ENCODE measurements at places on chromosomes 7 and 10. TPM values are rescaled to one million over a fixed set of nuclear protein-coding genes. Genes with fewer than 3 reads are reported as not detected.

The HHEX gene
- total RNA-seq, result 4.4 TPM

The WBP1L gene
- 31.0 TPM for total RNA-seq

The GNG11 gene
- 6.1 TPM for total RNA-seq

The GALNT11 gene
- 24.4 TPM for total RNA-seq

The GPC2 gene
- total RNA-seq, result 1.4 TPM

DNA sequence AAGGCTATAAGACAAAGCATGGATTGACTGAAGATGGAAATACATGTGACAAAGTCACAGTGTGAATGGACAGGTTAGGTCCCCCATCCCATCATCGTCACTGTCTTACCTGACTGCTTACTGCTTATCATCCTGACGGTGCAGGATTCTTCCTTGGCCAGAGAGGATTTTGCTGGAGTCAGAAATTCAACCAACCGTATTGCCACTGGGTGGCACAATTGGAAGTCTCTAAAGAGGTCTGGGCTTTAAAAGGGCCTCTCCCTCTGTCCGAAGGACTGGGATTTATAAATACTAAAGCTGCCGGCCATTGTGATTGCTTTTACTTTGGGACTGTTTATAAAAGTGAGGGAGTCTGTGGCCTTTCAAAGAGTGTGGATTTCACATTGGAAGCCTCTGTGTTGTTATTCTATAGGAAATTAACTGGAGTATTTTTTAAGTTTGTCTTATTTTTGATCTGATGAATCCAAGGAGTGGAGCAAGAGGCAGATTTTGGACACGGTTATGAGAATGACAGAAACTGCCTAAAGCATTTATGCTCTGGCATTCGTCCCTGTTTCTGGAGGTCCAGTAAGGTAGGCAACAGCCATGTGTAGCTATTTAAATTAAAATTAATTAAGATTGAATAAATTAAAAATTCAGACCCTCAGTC is 113.3 kb upstream of the CREB5 start:
- H3K36me3 ChIP-seq, result no peaks in the 10 kb centered on the region
- no peak overlapping the region for H3K4me3 ChIP-seq
- DNase-seq, result peak; percentile 78
- no peak overlapping the region for H3K27ac ChIP-seq

DNA sequence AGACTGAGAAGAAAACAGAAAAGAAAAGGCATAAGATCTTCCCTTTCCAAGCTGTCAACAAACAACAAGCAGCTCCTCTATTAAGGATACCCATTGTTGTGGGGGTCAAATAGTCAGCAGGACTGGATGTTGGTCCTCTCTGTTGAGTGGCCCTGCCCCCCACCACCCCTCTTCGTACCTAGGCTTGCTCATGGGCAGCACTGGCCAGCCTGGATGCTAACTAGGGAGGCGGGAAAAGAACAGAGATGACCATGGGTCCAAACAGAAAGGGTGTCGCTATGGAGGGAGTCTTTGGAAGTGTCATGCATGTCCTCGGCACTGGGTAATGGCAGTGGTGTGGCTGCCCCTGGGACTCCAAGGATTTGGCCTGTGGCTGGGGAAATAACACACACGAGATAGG is 45.6 kb downstream of the SPDYE5 start:
- DNase-seq, result no peak
- H3K4me3 ChIP-seq, result no peak overlapping the region
- H3K27me3 ChIP-seq, result peaks cover 6% of the 10 kb centered on the region
- H3K27ac ChIP-seq, result no peak overlapping the region

- H3K36me3 ChIP-seq, result no peaks in the 10 kb centered on the region
- DNase-seq, result no peak
- H3K4me3 ChIP-seq, result no peak overlapping the region
- H3K27ac ChIP-seq, result no peak overlapping the region
- H3K27me3 ChIP-seq, result no peaks in the 10 kb centered on the region
- no peaks in the 10 kb centered on the region for H3K4me1 ChIP-seq
Observed at GRCh38 chr10:85643845-85644525, 722.6 kb downstream of the GRID1 start.

DNA sequence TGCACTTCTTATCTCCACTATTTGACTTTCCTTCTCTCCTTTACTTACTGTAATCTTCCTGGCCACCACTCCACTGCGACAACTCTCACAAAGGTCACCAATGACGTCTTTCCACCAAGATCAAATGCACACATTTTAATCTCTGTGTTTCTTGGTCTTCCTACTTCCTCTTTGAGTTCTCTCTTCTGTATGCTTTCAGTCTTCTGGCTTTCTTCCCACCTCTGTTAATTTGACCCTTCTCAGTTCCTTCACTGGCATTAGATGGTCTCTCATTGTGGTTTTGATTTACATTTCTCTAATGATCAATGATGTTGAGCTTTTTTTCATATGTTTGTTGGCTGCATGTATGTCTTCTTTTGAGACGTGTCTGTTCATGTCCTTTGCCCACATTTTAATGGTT is 31.9 kb downstream of the FAM107B start:
- H3K27ac ChIP-seq, result no peak overlapping the region
- no peak for DNase-seq
- H3K4me3 ChIP-seq, result no peak overlapping the region
- peaks cover 5% of the 10 kb centered on the region for H3K4me1 ChIP-seq
- H3K27me3 ChIP-seq, result no peaks in the 10 kb centered on the region
- H3K36me3 ChIP-seq, result no peaks in the 10 kb centered on the region

- no peak for DNase-seq
- no peaks in the 10 kb centered on the region for H3K36me3 ChIP-seq
- no peaks in the 10 kb centered on the region for H3K4me1 ChIP-seq
- H3K27me3 ChIP-seq, result no peaks in the 10 kb centered on the region
Observed at GRCh38 chr10:121326905-121327304, 271.3 kb downstream of the FGFR2 start.

DNA sequence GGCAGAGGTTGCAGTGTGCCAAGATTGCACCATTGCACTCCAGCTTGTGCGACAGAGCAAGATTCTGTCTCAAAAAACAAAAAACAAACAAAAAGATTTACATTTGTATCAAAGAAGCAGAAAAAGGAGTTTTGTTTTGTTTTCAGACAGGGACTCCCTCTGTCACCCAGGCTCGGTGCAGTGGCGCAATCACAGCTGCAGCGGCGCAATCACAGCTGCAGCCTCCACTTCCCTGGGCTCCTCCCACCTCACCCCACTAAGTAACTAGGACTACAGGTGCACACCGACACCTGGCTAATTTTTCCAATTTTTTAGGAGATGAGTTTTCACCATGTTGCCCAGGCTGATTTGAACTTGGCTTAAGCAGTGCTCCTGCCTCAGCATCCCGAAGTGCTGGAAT is 1.8 kb downstream of the ARMC10 start:
- no peak for DNase-seq
- H3K4me3 ChIP-seq, result no peak overlapping the region
- no peaks in the 10 kb centered on the region for H3K27me3 ChIP-seq
- H3K36me3 ChIP-seq, result no peaks in the 10 kb centered on the region
- H3K27ac ChIP-seq, result no peak overlapping the region

DNA sequence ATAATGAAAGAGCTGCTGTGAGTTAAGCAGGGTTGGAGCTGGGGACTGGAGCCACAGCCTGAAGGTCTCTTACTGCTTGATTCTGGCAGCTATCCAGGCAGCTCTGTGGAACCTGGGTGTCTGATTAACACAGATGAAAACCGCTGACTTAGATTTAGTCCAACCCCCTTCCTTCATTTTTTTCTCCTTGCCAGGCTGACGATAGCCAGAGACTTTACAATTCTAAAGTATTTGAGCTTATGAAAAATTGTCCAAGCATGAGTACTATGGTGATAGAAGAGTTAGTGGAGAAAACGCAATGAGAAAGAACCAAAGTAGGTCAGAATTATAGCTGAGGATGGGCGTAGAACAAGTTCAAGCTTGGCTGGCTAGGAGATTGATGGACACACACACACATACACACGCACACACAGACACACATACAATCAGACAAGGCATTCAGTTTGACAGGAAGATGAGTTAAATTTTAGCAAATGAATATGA is 13.5 kb upstream of the GPR85 start:
- H3K27me3 ChIP-seq, result no peaks in the 10 kb centered on the region
- peaks cover 2% of the 10 kb centered on the region for H3K4me1 ChIP-seq
- H3K4me3 ChIP-seq, result no peak overlapping the region
- peak; percentile 44 for DNase-seq
- no peak overlapping the region for H3K27ac ChIP-seq
- H3K36me3 ChIP-seq, result no peaks in the 10 kb centered on the region

DNA sequence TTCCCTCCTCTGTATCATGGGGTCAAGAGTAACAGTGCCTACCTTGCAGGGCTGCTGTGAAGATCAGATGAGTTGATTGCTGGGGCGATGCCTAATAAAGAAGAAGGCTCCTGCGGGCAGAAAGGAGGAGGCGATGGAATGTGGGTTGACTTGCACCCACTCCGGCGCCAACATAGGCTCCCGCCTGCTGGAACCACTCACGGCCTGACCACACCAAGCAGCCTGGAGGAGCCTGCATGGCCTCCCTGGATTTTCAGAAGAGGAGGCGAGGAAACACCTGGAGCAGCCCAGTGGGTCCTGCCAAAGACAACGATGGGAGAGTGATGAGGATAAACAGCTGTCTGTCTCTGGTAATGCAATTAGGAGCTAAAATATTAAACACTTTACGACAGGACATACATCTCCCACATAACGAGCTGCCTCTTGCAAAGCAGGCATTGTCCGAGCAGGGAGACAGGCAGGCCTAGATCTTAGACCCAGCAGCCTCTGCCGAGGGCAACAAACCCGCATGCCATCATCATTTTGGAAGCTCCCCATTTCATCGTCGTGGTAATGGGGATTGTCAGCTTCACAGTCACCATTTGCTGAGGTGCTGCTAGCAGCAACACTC is 302.9 kb upstream of the ZMIZ1 start:
- peaks cover 8% of the 10 kb centered on the region for H3K27me3 ChIP-seq
- no peak overlapping the region for H3K27ac ChIP-seq
- DNase-seq, result no peak
- H3K36me3 ChIP-seq, result no peaks in the 10 kb centered on the region

- peaks cover 16% of the 10 kb centered on the region for H3K36me3 ChIP-seq
- peaks cover 40% of the 10 kb centered on the region for H3K27me3 ChIP-seq
- H3K4me1 ChIP-seq, result no peaks in the 10 kb centered on the region
- H3K4me3 ChIP-seq, result no peak overlapping the region
- H3K27ac ChIP-seq, result no peak overlapping the region
Observed at GRCh38 chr7:151381348-151382078, 28.3 kb downstream of the WDR86 start.

DNA sequence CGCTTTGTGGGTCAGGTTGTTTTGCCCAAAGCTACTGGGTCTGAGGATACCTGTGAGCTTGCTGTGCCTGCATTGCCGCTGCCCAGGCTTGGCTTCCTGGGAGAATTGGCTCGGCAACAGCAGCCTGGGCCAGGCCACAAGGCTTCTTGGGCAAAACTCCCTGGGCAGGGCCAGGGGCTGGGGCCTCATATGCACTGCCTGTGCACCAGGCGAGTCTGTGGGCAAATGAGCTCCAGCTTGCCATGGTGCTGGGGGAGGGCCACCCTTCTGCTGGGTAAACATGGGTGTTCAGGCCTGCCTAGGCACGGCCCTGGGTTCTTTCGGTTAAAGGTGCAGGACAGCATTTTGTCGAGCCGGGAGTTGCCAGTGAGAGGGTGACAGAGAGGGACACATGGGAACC is 19.4 kb downstream of the ZMIZ1 start:
- no peak overlapping the region for H3K27ac ChIP-seq

- DNase-seq, result peak; percentile 80
- no peaks in the 10 kb centered on the region for H3K27me3 ChIP-seq
- H3K36me3 ChIP-seq, result peaks cover under 1% of the 10 kb centered on the region
- H3K27ac ChIP-seq, result peak overlapping the region; percentile 50
- peaks cover 7% of the 10 kb centered on the region for H3K4me1 ChIP-seq
- peak overlapping the region; percentile 20 for H3K4me3 ChIP-seq
Observed at GRCh38 chr10:73493781-73494180, 2.0 kb downstream of the PPP3CB start.

GRCh38 chr7:81501220-81501619 is 268.6 kb downstream of the HGF start:
- H3K27me3 ChIP-seq, result no peaks in the 10 kb centered on the region
- peak overlapping the region; percentile 26 for H3K27ac ChIP-seq
- H3K36me3 ChIP-seq, result no peaks in the 10 kb centered on the region
- DNase-seq, result peak; percentile 81
- no peaks in the 10 kb centered on the region for H3K4me1 ChIP-seq

- H3K4me3 ChIP-seq, result no peak overlapping the region
- no peak for DNase-seq
- no peaks in the 10 kb centered on the region for H3K27me3 ChIP-seq
- H3K4me1 ChIP-seq, result no peaks in the 10 kb centered on the region
- H3K27ac ChIP-seq, result no peak overlapping the region
Observed at GRCh38 chr10:49707585-49707984, 28.1 kb downstream of the C10orf53 start.

DNA sequence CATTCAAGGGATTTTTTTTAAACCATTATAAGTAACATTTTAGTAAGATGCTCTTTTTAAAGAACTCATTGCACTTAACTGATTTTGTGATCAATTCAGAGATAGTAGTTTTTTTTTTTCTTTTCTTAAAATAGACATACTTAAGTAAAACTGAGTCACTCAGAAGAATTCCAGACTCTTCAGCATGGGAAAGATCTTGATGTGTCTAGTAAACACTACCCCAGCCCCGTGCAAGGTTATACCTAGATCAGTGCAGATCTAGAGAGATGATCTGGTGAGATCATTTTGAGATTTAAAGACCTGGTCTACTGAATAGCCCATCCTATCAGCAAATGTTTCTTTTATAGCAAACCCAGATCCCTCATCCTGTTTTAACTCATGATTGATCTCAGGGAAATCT is 8.6 kb downstream of the ADRB1 start:
- H3K27me3 ChIP-seq, result peaks cover 12% of the 10 kb centered on the region
- no peaks in the 10 kb centered on the region for H3K4me1 ChIP-seq
- no peak for DNase-seq

GRCh38 chr7:30323006-30323355 is 38.6 kb downstream of the ZNRF2 start:
- no peak for DNase-seq
- no peaks in the 10 kb centered on the region for H3K4me1 ChIP-seq
- no peaks in the 10 kb centered on the region for H3K36me3 ChIP-seq
- no peak overlapping the region for H3K4me3 ChIP-seq
- H3K27ac ChIP-seq, result no peak overlapping the region

DNA sequence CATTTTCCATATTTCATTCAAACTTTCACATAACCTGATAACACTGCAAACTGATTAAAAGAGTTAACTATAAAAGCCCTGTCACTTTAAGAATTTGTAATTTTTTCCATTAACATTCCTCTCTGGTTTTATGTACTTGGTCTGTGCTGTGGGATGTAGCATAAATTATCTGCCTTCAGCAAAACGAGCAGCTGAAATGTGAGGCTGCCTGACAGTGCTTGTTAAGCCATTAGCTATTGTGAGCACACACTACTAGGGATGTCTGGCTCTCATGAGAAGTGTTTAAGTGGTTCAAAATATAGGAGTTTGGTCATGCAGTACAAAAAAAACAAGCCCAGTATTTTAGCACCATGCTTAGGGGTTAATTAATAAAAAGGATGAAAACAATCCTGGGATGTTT is 63.0 kb downstream of the HOXA1 start:
- H3K27me3 ChIP-seq, result no peaks in the 10 kb centered on the region
- H3K4me1 ChIP-seq, result peaks cover 2% of the 10 kb centered on the region
- no peaks in the 10 kb centered on the region for H3K36me3 ChIP-seq
- DNase-seq, result peak; percentile 13
- no peak overlapping the region for H3K27ac ChIP-seq
